ENCODE measurements at places on chromosomes 5 and 9.

- DNase-seq: no peak
Measured at GRCh38 chr9:116998305-116998704, 311.2 kb downstream of the TRIM32 start.

DNA sequence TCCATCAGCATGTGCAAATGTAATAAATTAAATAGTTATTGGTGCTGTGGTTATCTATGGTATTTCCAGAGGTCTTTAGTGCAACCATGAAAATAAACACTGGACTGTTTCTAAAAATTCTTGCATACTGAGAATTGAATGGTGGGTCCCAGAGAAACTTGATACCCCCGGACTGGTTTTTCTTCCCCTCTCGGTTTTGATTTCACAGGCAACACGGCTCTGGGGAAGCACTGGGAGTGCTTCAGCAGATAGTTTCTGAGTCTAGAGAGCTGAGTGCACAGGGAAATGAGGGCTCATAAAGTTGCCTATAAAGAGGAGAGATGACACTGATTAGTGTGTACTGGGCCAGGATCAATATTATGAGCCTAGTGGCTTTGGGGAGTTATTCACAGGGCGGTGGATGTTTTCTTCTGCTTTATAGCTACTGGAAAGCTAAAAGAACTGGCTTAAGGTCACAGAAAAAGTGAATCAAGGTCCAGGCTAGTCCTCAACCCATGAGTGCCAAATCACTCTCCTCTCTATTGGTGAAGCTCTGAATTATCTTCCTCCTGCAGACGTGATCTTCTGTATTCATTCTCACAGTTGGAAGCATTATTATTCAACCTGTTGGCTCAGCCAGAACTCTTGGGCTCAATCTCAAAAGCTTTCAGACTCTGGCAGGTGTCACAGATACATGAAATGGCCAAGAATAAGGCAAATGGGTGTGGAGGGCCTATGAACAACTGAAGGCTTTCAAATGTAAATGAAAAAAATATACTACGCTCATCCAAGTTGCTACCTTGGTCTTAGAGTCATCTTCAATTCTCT, 170.2 kb upstream of the HMHB1 start:
- no peak for DNase-seq

GRCh38 chr5:78640662-78641474, 7.7 kb downstream of the LHFPL2 start:
- no peak for DNase-seq

GRCh38 chr5:178323961-178324360, 91.4 kb upstream of the PHYKPL start:
- no peak for DNase-seq

DNA sequence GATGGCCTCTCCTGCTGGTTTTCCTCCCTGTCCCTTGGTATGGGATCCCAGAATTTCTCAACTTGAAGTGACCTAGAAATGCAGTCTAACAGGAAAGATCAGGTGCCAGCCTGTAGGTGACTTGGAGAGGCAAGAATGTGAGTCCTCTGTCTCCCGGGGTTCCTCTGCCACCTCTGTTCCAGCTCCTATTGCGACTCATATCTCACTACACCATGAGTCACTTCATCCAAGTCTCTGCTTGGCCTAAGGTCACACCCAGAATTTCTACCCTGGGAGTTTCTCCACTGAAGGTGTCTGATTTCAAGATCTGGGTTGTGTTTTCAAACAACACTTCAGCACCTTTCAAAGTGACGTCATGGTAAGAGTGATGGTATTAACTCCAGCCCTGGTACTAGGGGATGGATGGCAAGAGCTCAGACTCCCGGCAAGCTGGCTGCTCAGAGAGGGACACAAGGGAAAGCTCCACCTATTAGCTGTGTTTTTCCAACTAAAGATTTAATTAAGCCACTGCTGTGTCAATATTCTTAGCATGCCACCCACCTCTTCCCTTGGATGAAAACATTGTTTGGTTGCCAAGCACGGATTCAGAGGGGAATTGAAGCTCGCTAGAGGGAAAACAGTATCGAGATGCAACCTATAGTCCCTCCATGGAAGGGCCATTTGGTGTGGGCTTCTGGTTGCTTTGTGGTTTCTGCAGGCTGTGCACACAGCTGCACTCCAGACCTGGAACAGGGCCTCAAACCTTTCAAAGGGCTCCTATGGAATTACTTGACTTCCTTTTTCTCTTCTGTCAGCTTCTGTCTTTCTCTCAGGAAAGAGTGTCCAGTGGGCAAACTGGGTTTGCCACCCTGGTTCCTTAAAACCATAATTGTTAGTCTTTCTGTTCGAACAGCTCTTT, 205.7 kb downstream of the GAS1 start:
- DNase-seq: peak; percentile 20

DNA sequence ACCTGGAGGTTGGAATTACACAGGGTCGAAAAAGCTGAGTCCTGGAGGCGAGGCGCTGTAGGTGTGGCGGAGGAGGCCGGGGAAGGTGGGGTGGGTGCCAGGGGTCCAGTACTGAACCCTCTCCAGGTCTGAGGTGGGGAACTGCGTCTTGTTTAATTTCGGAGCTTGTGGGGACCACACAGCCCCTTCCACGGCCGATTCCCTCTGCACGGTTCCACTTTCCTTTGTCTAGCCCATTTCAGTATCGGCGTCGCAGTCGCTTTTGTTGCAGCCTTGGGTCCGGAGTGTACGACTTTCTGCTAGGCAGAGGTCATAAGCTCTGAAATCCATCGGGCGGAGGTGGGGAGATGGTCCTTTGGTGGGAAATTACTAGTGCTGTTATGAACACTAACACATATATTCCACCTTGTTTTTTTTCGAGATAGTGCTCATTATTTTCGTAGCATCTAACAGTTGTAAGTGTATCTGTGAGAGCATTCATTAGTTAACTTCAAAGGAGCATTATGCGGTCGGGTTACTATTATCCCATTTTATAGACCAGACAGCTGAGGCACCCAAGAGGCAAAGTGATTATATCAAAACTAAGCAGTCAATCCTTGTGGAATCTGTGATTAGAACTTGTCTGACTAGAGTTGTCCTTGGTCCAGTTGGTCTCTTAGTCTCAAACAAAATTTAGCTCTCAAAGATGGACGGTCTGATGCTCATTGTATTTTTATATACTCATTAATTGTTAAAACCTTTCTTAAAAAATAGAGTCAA, 737 bp downstream of the RNF180 start:
- peak; percentile 12 for DNase-seq

- DNase-seq: no peak
Measured at GRCh38 chr5:138083702-138084101, at the start of gene WNT8A. WNT8A (plus strand) TSS chr5:138084033; CDS start chr5:138084128, 95 bp downstream.

DNA sequence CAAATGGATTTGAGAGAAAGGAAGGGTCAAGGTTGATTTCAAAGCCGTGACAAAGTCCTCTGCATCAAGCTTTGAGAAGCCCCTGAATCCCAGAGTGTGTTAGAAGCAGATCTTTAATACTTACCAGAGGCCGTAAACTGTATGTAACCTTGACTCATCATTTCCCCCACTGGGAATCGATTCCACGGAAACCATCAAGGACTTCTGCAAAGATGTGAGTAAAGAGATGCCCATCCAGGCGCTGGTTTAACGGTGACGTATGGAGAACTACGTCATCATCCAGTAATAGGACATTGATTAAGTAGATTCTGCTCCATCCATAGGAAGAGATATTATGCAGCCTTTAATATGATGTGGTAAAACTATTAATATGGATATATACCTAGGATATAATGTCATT, 1.6 kb downstream of the RNF183 start:
- no peak for DNase-seq

DNA sequence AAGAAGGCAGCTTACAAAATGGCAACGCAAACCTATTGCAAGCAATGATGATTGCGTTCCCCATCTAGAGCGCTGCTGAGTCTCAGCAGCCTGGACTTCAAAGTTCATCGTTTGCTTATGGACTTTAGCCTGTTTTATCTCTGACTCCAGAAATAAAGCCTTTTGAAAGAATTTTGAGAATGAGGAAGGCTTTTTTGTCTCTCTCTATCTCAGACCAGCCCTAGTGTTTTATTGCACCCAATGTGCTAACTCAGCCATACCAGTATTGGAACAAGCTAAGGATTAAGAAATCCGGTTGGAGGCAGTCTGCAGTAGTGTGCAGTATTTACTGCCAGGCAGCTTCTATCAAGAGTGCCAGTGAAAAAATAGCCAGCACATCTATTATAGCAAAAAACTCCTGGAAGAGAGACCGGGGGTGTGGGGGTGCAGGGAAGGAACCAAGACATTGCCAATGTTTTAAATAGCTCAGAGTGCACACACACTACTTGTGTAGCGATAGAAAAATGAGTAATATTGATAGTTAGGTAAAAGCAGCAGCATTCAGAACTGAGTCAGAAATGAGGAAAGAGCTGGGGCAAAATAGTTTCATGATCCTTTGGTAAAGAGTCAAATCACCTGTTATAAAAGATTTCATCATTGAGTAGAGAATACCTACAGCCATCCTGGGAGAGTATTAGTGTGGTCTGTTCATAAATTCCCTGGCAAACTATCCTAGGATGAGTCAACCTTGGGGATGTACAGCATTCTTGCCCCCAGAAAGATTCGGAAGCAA, 219.0 kb downstream of the ZNF608 start:
- DNase-seq: no peak

DNA sequence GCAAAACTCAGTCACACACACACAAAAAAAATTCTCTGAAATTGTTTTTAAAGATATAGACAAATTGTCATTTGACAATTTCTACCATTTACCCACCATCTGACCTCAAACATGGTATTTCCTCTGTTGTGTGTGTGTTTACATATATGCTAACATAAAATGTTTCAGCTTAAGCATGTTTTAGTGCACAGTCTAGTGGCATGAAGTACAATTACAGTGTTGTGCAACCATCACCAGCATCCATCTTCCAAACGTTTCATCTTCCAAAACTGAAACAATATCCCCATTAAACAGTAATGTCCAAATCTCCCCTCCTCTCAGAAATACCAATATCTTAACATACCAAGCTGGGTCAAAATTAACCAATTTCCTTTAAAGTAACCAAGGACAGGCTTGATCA, 65.2 kb downstream of the MYO10 start:
- DNase-seq: no peak

DNA sequence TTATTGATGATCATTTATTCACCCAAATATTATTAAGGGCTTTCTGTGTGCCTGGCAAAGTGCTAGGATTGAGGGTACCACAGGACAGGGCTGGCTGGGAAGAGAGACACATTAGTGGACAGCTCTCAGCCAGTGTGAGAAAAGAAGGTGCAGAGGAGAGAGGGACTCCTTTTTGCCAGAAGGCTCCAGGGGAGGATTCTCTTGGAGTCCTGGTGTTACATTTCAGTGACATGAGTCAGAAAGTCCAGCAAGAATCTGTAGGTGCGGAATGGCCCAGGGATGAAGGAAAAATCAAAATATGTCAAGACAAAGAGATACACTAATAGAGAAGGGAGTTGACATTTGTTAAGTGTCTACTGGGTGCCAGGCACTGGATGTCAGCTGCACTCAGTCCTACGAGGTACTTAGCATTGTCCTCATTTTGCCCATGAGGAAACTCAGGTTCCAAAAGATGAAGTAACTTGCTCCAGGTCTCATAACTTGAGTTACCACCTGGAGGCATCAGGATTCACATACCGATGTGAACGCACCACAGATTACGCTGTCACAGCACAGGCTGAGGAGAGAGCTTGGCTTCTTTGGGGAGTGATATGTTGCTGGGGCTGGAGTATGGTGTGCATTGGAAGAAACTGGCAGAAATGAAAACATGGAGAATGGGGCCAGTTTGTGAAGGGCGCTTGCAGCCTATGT, 60.5 kb downstream of the RASGRF2 start:
- DNase-seq: no peak

GRCh38 chr5:112710896-112711295, 26.8 kb upstream of the APC start:
- no peak for DNase-seq

- DNase-seq: no peak
Measured at GRCh38 chr5:122067390-122067789, 10.7 kb downstream of the LOX start.

GRCh38 chr9:120925535-120926396, 830 bp downstream of the TRAF1 start:
- peak; percentile 90 for DNase-seq

- no peak for DNase-seq
Measured at GRCh38 chr5:168601972-168602371, 22.8 kb upstream of the PANK3 start.

DNA sequence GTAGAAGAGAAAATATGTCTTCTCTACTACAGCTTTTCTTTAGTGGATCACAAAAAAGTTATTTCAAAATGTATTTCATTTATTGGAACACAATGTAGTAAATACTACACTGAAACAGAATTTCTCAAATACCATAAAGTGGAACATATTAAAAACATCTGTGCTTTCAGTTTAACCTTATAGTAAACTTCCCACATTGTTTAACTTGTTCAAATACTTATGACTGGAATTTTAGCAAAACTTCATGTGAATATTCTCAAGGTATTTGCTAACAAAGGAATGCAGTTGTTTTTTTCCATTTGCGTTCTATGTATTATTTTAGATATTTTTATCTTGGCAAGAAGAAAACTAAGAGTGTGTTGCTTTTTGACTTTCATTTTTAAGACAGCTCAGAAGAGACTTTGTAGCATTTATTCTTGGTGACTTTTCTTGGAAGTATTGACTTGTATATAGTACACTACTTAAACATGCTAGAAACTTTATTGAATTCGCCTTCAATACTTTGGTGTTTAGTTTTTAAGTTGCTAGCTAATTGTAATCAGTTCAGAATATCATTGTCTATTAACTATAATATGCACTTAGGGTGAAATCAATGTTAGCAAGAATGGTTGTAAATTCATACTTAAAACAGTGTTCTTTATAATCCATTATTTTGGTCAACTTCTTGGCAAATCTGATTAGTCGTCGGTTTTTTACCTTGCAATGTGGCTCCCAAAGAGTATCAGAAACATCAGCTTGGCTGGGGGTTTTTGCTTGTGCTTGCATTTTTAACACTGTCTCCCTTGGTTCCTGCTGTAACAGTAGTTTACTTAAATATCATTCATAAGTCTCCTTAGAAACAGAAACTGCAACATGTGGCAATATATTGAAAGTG, 5.0 kb upstream of the RHOBTB3 start:
- DNase-seq: no peak

DNA sequence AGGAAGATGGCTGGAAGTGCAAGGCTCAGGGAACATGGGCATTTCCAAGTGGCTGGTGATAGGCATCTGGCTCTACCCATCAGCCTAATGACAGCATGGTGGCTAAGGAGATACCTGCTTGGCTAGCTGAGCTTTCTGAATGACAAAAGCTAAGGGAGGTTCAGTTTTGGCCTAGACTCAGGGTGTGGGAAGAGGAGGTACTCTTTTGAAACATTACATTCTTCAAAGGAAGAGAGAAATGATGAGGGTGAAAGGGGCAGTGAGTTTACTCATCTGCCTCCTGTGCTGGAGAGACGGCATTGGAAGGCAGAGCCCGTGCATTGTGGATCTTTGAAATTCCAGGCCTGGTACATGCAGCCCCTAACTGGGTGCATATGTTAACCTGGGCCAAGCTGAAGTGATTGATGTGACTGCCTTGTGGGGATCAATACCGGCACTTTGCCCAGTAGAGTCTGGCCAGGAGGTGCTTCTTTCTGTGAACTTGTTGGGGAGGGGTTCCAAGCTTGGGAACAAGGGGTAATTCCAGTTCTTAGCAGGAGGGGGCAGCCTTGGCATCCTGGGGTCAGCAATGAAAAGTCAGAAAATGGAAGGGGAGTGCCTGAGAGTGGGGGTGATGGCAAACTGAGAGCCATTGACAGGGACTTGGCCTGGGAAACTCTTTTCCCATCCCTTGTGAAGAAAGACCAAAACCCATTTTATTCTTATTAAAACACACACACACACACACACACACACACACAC, 108.6 kb downstream of the ACER2 start:
- no peak for DNase-seq
